Stimulated activated CD4-positive, alpha-beta T cell treated with anti-CD3 and anti-CD28 coated beads, Interleukin-12 subunit alpha, Interleukin-12 subunit beta, amount 100 ng/mL, for 4 hours (primary cell): ENCODE measurements at places on chromosomes 6 and 20.

- DNase-seq = no peak
Observed at GRCh38 chr20:952196-952795, 36.2 kb upstream of the ANGPT4 start.

GRCh38 chr6:155010940-155011339 is 15.8 kb downstream of the TIAM2 start:
- no peak for DNase-seq

DNA sequence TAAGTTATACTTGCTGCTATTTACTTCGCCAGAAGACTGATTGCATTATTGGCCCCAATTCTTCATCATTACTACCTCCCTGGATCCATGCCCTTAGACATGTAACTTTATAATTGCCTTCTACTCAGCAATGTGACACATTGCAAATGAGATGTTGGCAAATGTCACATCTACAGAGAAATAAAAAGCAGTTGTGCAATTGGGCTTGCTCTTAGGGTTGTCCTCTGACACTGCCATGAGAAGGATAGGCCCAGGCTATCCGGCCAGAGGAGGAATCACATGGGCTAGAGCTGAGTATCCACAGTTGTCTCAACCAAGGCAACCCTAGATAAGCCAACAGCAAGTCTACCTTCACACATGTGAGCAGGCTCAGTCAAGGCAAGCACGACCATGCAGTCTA is 447.0 kb downstream of the PLCB1 start:
- no peak for DNase-seq

GRCh38 chr6:161200610-161201370 is 73.1 kb downstream of the AGPAT4 start:
- DNase-seq = no peak

GRCh38 chr6:17204533-17204932 is 76.6 kb upstream of the RBM24 start:
- no peak for DNase-seq

- no peak for DNase-seq
Observed at GRCh38 chr6:7747016-7747415, 21.1 kb downstream of the BMP6 start.
